Stimulated activated CD4-positive, alpha-beta T cell treated with anti-CD3 and anti-CD28 coated beads, Interleukin-2, amount 100 ng/mL, for 24 hours (primary cell): ENCODE measurements at places on chromosomes 6 and 20.

GRCh38 chr6:138997136-138997535, 9.1 kb upstream of the REPS1 start:
- DNase-seq: no peak

GRCh38 chr6:6176127-6176526, 144.3 kb downstream of the F13A1 start:
- DNase-seq: no peak

GRCh38 chr6:82739303-82739702, 326.3 kb downstream of the UBE3D start:
- no peak for DNase-seq

DNA sequence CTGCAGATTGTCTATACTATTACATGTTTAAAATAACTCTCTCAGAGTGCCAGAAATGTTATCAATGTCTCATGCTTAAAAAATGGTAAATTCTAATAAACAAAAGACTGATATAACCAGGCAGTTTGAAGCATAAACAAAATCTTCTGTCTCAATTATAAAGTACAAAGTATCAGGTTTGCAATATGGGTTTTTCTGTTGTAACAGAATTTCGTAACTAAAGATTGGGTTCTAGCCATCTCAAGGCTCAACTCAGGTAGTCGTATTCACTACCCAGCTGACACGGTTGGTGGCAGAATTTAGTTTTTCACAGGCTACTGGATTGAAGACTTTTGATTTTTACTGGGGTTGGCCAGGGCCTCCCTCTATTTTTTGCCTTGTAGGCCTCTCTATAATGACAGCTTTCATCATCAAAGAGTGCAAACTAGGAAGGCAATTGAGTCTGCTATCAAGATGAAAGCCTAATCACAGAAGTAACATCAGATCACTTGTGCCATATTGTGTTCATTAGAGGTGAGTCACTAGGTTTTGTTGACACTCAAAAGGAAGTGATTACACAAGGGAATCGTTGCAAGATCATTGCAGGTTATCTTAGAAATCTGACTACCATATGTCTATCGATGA, 3.6 kb downstream of the CYP39A1 start:
- DNase-seq: no peak

- no peak for DNase-seq
Observed at GRCh38 chr6:90859612-90860011, 272.7 kb upstream of the MAP3K7 start.

DNA sequence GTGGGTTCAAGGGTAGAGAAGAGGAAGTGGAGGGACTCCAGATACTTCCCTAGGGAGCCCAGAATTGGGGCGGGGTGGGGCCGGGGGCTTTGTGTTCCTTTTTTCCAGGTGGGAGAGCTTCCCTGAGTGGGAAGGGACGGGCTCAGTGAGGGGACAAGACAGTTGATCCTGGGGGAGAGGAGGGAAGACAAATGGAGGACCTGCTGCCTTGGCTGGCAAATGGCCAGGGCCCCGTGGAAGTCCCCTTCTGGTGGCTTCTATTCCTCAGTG, 2.6 kb downstream of the CTSZ start:
- DNase-seq: peak; percentile 57

GRCh38 chr6:101544286-101544685, 150.8 kb downstream of the GRIK2 start:
- DNase-seq: no peak

- DNase-seq: no peak
Observed at GRCh38 chr6:148316308-148316707, 26.3 kb upstream of the SASH1 start.

- DNase-seq: no peak
Observed at GRCh38 chr20:37877832-37878772, 24.8 kb upstream of the VSTM2L start.

GRCh38 chr6:109318328-109318876, 63.9 kb downstream of the CD164 start:
- DNase-seq: no peak

DNA sequence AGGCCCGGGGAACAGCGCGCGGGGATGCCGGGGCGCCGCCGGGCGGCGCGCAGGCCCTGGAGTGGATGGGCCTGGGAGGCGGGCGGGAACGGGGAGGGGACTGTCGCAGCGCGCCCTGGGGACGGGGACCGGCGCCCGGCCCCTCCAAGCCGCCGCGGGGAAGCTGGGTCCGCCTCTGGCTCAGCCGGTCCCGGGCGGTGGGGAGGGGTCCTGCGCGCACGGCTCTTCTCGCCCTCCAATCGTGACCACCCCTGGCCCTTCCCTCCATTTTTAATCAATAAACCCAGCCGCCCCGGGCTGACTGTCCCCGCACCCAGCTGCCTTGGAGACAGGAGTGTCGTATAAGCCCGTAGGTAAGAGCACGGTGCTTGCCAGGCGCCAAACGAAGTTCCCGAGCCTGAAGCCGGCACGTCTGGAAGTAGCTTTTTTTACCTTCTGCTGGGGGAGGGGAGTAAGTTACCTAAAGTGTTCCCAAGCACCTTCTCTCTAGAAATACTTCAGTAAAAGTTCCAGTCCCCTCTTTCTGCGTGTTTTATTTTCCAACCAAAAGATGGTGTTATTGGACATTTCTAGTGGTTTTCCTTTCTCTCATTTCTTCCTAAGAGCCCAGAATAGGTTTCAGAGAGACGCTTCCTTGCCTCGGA, 780 bp upstream of the TAF4 start:
- peak; percentile 60 for DNase-seq
